ENCODE measurements at places on chromosomes 7 and 10. TPM values are rescaled to one million over a fixed set of nuclear protein-coding genes. Genes with fewer than 3 reads are reported as not detected.

GRCh38 chr10:11012421-11013295 lies 5.0 kb upstream of the CELF2 start:
- H3K27me3 ChIP-seq = peaks cover 67% of the 10 kb centered on the region
- no peak for DNase-seq
- H3K4me3 ChIP-seq = no peak overlapping the region
- peaks cover 6% of the 10 kb centered on the region for H3K4me1 ChIP-seq
- no peak overlapping the region for H3K27ac ChIP-seq

- peaks cover 11% of the 10 kb centered on the region for H3K27me3 ChIP-seq
- H3K4me1 ChIP-seq = no peaks in the 10 kb centered on the region
These were observed 459.0 kb downstream of the SH2D4B start for GRCh38 chr10:80996615-80997193.

TMEM236 gene
- total RNA-seq = 0.36 TPM

DNA sequence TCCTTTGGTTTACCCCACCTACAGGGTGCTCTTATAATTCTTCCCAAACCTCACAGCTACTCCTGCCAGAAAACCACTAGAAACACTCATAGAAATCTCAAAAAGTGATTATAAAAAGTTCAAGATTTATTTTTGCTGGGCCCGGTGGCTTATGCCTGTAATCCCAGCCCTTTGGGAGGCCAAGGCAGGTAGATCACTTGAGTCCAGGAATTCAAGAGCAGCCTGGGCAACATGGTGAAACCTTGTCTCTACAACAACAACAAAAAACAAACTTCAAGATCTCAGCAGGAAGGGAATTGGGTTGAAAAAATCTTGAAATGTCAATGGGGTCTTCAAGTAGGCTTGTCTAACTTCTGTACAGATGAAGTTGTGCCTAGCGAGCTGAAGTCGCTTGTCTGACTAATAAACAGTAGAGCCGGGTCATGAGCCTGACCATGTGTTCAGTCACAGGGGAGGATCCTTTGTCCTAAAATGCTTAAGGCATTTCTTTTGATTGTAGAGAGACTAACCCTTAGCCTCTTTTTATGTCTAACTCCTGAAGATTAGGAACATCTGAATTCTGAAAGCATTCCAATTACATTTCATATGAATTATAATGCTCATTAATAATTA lies 124.6 kb downstream of the NOC3L start:
- no peaks in the 10 kb centered on the region for H3K36me3 ChIP-seq
- H3K27ac ChIP-seq = no peak overlapping the region
- H3K4me1 ChIP-seq = no peaks in the 10 kb centered on the region
- no peak for DNase-seq

- H3K36me3 ChIP-seq = no peaks in the 10 kb centered on the region
- H3K27ac ChIP-seq = no peak within 1 kb of the TSS
- H3K4me3 ChIP-seq = no peak within 1 kb of the TSS
- H3K4me1 ChIP-seq = no peaks in the 10 kb centered on the region
- H3K27me3 ChIP-seq = peaks cover 6% of the 10 kb centered on the region
These were observed at the start of gene TUBAL3 for GRCh38 chr10:5404208-5405041. TSS of gene TUBAL3 (minus strand) at chr10:5404828. CDS start at chr10:5404792, 36 bp downstream.

DNA sequence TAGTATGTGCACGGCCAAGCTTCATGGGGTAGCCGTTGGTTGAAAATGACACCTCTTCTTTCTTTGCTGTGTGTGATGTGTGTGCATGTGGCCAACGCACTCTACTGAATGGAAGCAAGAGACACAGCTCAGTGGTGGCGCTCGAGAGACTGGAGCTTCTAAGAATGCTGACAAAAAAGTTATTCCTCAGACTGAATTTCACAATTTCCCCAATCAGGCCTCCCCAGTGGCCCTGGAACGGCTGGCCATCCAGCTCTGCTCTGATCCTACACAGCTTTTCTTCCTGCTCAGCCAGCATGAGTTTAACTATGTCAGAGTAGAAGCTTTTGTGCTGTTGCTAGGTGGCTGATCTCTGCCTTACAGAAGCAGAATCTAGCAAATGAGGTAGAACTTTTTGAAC lies 186.7 kb upstream of the PLXDC2 start:
- H3K27ac ChIP-seq = no peak overlapping the region
- DNase-seq = no peak
- H3K27me3 ChIP-seq = no peaks in the 10 kb centered on the region
- no peaks in the 10 kb centered on the region for H3K4me1 ChIP-seq
- H3K4me3 ChIP-seq = no peak overlapping the region

GRCh38 chr7:158812684-158813083 lies 16.6 kb downstream of the ESYT2 start:
- peaks cover 8% of the 10 kb centered on the region for H3K36me3 ChIP-seq
- H3K27ac ChIP-seq = peak overlapping the region; percentile 93
- peaks cover 86% of the 10 kb centered on the region for H3K4me1 ChIP-seq
- peaks cover 1% of the 10 kb centered on the region for H3K27me3 ChIP-seq
- DNase-seq = peak; percentile 42

- H3K4me3 ChIP-seq = peak overlapping the region; percentile 61
- H3K36me3 ChIP-seq = peaks cover 9% of the 10 kb centered on the region
- no peaks in the 10 kb centered on the region for H3K27me3 ChIP-seq
- H3K4me1 ChIP-seq = peaks cover 23% of the 10 kb centered on the region
- H3K27ac ChIP-seq = peak overlapping the region; percentile 95
These were observed 23.5 kb downstream of the OGDH start for GRCh38 chr7:44629829-44630522.

GPR37 gene
- total RNA-seq = not detected

VPS37D gene
- 1.0 TPM for total RNA-seq

DNA sequence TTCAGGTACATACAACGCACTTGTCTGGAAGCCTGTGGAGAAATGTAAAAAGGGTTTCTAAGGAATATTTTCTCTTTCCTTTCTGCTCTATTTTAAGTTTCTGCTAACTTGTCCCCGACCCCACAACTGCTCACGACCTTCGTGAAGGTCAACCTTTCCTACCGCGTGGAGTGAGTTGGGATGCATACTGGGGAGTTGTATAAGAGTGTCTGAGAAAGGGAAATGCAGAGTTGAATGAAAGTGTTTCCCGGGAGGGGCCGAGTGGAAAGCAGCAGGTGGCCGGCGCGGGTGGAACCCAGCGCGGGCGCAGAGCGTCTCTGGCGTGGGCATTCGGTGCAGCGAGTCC lies 17.9 kb upstream of the ACBD5 start:
- peak overlapping the region; percentile 87 for H3K4me3 ChIP-seq
- peak overlapping the region; percentile 7 for H3K27ac ChIP-seq
- DNase-seq = peak; percentile 19
- H3K4me1 ChIP-seq = peaks cover 15% of the 10 kb centered on the region
- no peaks in the 10 kb centered on the region for H3K36me3 ChIP-seq
- H3K27me3 ChIP-seq = peaks cover 23% of the 10 kb centered on the region

GRCh38 chr7:139658908-139659675 lies 118.7 kb downstream of the HIPK2 start:
- no peaks in the 10 kb centered on the region for H3K27me3 ChIP-seq
- H3K4me3 ChIP-seq = no peak overlapping the region
- H3K36me3 ChIP-seq = no peaks in the 10 kb centered on the region
- H3K4me1 ChIP-seq = peaks cover 53% of the 10 kb centered on the region

CPXM2 gene
- not detected for total RNA-seq

GRCh38 chr10:79142522-79143309 lies 74.0 kb downstream of the ZMIZ1 start:
- no peak for DNase-seq
- H3K27ac ChIP-seq = peak overlapping the region; percentile 20
- peaks cover 93% of the 10 kb centered on the region for H3K4me1 ChIP-seq
- H3K36me3 ChIP-seq = peaks cover 8% of the 10 kb centered on the region
- no peak overlapping the region for H3K4me3 ChIP-seq

DNA sequence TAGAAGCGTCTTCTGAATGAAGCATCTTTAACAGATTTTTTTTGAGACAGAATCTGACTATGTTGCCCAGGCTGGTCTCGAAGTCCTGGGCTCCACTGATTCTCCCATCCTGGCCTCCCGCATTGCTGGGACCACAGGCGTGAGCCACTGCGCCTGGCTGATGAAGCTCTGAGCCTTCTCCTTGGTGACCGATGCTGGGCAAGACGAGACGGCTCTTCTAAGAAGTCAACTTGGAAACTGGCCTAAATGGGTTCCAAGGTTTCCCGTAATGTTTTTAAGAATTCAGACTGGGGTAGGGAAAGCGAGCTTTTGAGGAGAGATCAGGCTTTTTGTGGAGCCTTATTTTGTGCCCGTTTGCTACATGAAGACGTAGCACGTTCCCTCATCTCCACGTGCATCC lies 224.5 kb downstream of the ZMYND11 start:
- no peaks in the 10 kb centered on the region for H3K4me1 ChIP-seq
- H3K27ac ChIP-seq = no peak overlapping the region
- H3K27me3 ChIP-seq = no peaks in the 10 kb centered on the region
- peaks cover 6% of the 10 kb centered on the region for H3K36me3 ChIP-seq
- no peak overlapping the region for H3K4me3 ChIP-seq
- no peak for DNase-seq

ASNS gene
- 32.4 TPM for total RNA-seq

KCND2 gene
- total RNA-seq = not detected

DNA sequence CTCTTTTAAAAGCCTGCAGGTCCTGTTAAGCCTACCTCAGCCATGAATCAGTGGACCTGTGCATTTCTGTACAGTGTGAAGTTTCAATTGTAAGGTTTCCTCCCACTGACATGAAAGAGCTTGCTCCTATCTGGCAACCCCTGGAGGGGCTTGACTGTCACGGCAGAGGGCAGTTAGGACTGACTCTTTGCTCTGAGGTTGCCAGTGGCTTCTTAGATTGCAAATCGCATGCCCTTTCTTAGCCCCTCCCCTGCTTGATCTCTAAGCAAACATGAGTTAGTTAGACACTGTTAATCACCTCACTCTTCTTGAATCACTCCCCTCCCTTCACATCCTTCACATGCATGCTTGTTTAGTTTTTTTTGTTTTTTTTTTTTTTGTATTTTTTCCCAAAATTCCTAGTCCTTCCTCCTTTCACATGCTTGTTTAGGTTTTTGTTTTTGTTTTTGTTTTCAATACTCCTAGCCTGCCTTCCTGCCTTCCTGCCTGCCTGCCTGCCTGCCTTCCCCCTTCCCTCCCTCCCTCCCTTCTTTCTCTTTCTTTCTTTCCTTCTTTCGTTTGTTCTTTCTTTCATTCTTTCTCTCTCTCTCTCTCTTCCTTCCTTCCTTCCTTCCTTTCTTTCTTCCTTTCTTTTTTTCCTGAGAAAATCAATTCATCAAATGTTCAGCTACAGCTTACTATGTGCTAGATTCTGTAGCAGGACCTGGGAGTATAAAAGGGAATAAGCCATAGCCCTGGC lies 6.0 kb upstream of the HIPK2 start:
- H3K27me3 ChIP-seq = peaks cover 2% of the 10 kb centered on the region
- H3K4me1 ChIP-seq = peaks cover 8% of the 10 kb centered on the region
- no peaks in the 10 kb centered on the region for H3K36me3 ChIP-seq
- H3K4me3 ChIP-seq = no peak overlapping the region
- no peak for DNase-seq

MYO1G gene
- total RNA-seq = 44.5 TPM

GRCh38 chr7:115952832-115953231 lies 77.7 kb downstream of the TFEC start:
- no peak overlapping the region for H3K4me3 ChIP-seq
- H3K36me3 ChIP-seq = no peaks in the 10 kb centered on the region
- DNase-seq = no peak
- H3K27ac ChIP-seq = no peak overlapping the region

DNA sequence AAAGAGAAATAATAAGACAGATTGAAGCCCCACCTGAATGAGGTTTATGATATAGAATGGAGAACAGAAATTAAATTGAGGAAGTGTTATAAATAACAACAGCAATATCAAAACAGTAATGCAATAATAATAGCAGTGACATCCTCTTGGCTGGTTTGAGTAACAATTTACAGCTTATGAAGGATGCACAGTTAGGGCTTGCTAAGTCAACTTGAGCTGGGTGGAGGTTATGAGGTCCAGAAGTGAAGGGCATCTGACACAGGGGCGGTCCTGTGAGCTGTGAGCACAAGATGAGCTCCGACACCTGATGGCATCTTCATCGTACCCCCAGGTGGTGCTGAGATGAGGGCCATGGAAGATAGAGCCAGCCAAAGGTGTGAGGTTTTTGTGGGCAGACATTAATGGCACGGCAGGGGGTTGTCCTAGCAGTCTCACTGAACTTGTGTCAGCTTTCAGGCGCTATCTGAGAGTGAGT lies 30.5 kb downstream of the ARHGAP22 start:
- H3K27ac ChIP-seq = no peak overlapping the region
- peaks cover 6% of the 10 kb centered on the region for H3K27me3 ChIP-seq
- no peaks in the 10 kb centered on the region for H3K36me3 ChIP-seq
- no peak for DNase-seq

DNA sequence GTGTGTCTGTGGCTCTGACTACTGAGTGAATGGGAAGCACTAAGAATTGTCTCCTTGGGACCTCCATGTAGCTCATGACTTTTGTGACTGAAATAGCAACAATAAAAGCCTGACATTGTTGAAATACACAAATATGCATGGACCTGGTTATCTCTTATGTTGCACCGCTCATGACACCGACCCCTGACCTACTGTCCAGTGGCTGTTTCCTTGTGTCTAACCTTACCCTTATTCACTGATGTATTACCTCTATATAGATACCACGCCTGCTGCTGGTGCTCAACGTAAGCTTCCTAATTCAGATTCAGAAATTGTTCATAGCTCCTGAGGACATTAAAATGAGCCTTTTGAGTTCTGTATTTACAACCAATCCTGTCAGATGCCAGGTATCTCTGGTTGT lies 243.4 kb upstream of the SEMA3C start:
- H3K4me3 ChIP-seq = no peak overlapping the region
- no peak overlapping the region for H3K27ac ChIP-seq
- no peak for DNase-seq
- no peaks in the 10 kb centered on the region for H3K4me1 ChIP-seq
- H3K36me3 ChIP-seq = no peaks in the 10 kb centered on the region

- H3K27me3 ChIP-seq = no peaks in the 10 kb centered on the region
- no peak for DNase-seq
- H3K36me3 ChIP-seq = no peaks in the 10 kb centered on the region
- H3K4me3 ChIP-seq = no peak overlapping the region
- no peaks in the 10 kb centered on the region for H3K4me1 ChIP-seq
These were observed 341.8 kb upstream of the SEMA3A start for GRCh38 chr7:84536271-84536870.

DNA sequence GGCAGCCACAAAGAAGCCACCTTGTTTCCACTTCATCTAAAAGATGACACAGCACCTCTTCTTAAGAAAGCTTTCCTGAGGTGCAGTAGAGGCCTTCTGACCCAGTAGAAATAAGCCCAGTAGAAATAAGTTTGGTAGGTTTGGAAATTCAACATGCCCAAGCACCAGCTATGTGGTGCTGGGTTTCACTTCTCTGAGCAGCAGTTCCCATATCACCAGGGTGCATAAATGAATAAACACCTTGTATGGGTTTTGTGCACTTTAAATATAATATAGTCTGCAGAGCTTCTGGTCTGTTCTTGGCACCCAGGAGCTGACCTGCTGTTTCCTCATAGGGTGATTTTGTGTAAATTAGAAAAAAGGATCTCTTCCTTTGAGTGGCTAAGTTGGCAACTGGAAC lies 492.4 kb upstream of the SORCS1 start:
- H3K27me3 ChIP-seq = no peaks in the 10 kb centered on the region
- H3K4me3 ChIP-seq = no peak overlapping the region
- DNase-seq = no peak
- no peak overlapping the region for H3K27ac ChIP-seq
- no peaks in the 10 kb centered on the region for H3K36me3 ChIP-seq
- H3K4me1 ChIP-seq = peaks cover 8% of the 10 kb centered on the region

All from naive thymus-derived CD8-positive, alpha-beta T cell (primary cell).